ENCODE measurements at places on chromosomes 1 and 21.

DNA sequence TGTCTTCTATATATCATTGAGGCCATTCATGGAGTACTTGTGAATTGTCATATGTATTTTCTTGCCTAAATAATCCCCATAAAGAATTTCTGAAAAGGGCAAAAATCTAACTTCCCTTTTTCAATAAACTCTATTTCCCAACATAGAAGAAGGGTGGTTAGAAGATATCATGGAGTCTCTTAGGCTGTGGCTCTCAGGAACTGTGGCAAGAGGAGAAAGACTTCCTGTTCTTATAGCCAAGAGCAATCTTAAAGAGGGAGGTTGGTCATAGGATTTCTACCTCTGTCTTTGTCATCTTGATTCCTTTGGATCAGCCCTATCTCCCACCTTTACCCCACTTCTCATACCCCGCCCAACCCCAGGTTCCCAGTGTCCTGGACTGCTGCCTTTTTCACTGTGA is 175.8 kb downstream of the TYW3 start:
- no peak for DNase-seq

DNA sequence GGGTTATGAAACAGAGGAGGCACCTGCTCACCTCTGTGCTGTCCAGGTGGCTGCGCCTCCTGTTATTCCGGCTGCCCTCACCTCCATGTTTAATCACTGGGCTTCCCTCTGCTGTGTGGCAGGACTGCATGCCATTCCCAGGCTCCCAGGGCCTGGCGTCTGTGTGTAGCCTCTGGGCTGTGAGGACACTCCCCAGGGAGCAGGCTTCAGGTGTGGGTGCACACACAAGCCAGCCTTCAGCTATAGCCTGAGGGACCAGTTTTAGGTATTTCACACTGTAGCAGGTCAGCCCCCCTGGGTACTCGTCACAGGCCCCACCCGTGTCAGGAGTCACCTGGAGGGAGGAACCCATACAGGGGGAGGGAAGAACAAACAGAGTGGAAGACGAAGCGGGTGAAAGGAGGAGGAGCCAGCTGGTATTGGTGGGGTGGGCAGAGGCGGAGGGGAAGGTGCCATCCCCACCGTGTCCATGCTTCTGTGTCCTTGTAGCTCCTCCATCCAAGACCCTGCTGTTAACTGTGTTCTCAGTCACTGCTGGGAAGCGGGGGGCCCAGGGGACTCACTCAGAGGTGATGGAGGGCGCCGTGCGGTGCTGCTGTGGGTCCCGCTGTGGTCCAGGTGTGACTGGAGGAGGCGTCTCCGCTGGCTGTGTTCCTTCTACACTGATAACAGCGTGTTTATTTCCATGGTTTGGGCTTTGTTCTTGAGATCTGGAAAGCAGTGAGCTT is 158.6 kb downstream of the PGBD5 start:
- no peak for DNase-seq

GRCh38 chr1:177287994-177288393 is 117.2 kb downstream of the BRINP2 start:
- no peak for DNase-seq

DNA sequence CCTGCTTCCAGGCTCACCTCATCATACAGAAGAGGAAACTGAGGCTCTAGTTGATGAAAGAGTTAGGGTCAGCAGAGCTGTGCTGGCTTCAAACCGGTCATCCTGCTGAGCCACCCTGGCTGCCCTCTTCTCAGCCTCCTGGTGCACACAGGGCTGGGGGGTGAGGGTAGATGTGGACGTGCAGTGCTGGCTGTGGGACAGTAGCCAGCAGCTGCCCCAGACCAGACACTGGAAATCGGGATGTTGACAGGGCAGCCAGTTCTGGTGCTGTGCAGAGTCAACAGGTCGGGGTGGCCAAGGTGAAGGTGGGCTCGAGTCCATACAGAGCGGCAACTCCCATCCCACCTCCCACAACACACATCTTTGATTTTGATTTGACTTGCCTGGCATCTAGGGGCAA is 1.5 kb upstream of the CLCNKA start:
- DNase-seq = no peak

DNA sequence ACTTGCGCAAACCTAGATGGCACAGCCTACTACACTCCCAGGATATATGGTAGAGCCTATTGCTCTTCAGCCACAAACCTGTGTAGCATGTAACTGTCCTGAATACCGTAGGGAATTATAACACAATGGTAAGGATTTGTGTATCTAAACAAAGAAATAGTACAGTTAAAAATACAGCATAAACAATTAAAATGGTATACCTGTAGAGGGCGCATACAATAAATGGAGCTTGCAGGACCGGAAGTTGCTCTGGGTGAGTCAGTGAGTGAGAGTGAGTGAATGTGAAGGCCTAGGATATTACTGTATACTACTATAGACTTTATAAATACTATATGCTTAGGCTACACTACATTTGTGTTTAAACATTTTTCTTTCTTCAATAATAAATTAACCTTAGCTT is 99.3 kb downstream of the PLD5 start:
- no peak for DNase-seq

DNA sequence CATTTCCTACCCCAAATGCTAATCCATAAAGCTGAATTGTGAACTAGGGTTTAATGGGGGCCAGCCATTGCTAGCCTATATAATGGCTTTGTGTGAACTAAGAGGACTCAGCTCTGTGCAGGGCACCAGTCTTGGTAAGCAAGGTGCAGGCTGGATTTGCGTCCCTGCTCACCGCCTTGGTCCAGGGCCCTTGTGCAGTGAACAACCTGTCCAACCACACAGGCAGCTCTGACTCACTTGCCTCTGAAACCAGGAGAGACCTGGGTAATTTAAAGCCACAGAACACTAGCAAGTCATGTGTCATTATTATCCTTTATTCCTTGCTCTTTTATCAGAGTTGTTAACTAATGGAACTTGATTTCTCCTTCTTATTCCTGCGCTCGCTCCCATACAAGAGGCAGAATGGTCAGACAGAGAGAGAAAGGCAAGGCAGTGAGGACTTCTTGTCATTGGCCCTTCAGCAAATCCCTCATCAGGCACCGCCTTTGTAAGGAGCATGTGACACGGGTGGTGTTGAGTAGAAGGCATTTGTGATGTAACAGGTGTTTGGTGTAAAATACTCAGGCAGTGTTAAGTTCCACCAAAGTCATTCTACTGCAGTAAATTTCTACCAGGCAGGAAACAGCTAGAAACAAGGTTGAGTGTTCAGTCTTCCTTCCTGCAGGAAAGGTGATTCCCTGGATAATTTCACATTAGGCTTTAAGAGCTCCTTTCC is 67.3 kb upstream of the OLIG2 start:
- DNase-seq = no peak

DNA sequence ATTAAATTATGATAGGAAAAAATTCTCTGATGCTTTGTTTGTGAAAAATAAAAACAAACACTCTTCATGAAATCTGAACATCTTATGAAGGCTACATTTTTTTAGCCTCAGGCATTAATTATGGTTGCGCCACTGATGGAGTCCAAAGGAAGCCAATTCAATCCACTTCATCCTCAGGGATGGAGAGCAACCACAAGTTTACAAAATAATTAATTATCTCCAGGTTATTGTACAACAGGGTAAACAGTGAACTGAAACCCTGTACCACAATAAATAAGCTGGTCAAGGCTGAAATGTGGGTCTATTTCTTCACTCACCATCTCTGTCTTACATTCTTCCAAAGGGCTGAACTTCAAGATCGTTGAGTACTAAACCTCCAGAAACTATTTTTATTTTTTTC is 49.2 kb downstream of the MRPL39 start:
- DNase-seq = no peak

GRCh38 chr21:35738347-35738961 is 321.9 kb downstream of the SETD4 start:
- DNase-seq = no peak

DNA sequence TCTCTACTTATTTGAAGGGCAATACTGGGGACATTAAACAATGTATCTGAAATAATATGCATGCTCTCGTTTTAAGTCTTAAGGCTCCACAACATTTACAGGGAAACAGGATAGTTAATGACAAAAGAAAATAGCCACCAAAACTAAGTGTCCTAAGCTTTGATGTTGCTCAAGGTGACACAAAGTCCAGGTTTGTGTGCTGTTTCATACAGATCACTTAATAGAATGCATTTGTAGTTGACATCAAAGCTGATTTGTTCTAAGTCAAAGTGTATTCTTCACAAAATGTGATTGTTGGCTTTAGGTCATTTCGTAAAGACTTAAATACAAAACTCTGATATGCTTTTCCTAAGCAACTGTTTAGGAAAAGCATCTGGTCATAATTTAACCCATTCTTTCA is 37.5 kb upstream of the MTR start:
- DNase-seq = no peak

DNA sequence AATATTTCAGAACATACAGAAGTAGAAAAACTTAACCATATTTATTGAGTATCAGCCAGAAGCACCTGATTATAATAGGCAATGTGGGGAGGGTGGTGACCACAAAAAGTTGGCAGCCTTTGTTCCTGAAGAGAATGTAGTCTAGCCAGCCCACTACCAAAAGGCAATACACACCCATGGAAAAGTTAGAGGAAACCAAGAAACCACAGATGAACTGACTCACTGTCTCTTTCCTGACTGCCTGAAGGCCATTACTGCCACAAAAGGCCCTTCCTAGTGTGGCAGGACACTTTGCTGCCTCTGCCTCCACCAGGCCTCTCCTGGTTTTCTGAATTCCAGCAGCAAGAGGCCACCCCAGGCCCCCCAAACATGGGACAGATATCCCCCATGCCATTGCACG is 14.6 kb upstream of the PROX1 start:
- no peak for DNase-seq

DNA sequence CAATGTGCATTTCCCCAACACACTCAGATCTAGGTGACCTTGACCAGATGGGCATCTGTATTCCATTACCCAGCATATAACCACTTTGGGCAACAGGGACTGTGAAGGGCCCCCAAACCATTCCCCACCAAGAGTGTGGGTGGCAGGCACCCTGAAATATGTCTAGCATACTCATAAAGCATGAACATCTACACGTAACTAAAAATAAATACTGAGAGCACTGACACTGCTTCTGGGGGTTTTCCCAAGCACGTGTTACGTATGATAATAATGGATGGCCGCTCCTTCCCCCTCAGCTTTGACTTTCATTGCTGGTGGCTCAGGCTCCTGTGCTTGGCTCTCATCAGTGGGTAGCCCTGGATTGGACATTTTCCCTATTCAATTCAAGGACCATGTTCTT is 39.1 kb downstream of the IGSF3 start:
- DNase-seq = no peak

- DNase-seq = no peak
Measured at GRCh38 chr1:64502083-64502482, 32.2 kb downstream of the CACHD1 start.

DNA sequence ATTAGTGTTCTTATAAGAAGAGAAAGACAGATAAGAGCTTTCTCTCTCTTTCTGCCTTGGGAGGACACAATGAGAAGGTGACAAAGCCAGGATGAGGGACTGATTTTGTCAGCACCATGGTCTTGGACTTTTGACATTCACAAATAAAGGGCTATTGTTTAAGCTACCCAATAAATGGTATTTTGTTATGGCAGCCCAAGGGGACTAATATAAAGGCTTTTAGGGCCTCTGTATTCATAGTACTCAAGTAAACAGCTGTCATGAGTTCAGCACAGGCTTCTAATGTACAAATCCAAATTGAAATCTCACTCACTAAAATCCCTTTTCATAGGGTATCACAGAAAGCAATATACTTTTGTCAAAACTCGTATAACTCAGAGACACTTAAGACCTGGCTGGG is 242.7 kb downstream of the FAF1 start:
- no peak for DNase-seq

Measured in H1 (cell line).